ENCODE measurements at places on chromosomes 5 and 9. TPM values are rescaled to one million over a fixed set of nuclear protein-coding genes. Genes with fewer than 3 reads are reported as not detected.

CKMT2 gene
- total RNA-seq, result 1.8 TPM

MEIKIN gene
- not detected for total RNA-seq

GRCh38 chr9:33697171-33697570 lies 98.2 kb upstream of the PRSS3 start:
- DNase-seq, result no peak
- no peaks in the 10 kb centered on the region for H3K36me3 ChIP-seq
- no peak overlapping the region for H3K4me3 ChIP-seq

DNA sequence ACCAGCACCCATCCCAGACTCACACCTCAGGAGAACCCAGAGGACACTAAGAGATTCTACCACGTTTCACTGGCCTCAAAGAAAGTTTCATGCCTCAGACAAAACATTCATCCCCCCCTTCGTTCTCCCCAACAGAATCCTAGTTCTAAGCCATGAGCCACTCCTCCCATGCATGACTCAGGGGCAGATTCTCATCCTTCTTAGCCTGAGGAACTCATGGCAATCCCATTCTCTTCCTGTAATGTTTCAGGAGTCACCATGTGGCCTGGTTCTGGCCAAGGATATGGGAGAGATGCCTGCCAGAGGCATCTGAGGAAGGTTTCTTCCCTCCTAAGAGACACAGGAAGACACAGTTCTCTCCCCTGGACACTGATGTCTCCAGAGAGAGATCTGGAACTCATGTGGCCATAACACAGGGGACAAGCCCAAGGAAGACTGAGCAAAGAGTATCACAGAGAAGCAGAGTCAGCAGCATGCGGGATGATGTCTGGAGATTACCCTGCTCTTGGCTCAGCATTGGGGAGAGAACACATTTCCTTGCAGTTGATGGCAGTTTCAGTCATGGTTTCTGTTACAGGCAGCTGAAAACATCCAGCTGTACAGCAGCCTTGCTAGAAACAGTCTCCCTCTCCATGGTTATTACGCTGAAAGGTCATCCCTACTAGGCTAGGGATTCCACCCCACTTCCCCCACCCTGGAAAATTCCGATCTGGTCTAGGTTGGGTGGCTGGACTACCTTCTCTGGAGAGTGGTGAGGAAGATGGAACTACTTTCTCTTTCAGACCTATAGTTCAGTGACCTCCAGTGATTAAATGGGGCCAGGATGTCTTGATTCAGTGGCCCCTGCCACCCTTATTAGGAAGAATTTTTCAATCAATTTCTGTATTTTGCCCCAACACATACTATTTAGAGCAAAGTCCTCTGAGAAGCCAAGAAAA lies 115.4 kb downstream of the ZNF608 start:
- no peak overlapping the region for H3K4me3 ChIP-seq
- no peaks in the 10 kb centered on the region for H3K36me3 ChIP-seq
- peaks cover 8% of the 10 kb centered on the region for H3K4me1 ChIP-seq
- H3K27ac ChIP-seq, result no peak overlapping the region

DNA sequence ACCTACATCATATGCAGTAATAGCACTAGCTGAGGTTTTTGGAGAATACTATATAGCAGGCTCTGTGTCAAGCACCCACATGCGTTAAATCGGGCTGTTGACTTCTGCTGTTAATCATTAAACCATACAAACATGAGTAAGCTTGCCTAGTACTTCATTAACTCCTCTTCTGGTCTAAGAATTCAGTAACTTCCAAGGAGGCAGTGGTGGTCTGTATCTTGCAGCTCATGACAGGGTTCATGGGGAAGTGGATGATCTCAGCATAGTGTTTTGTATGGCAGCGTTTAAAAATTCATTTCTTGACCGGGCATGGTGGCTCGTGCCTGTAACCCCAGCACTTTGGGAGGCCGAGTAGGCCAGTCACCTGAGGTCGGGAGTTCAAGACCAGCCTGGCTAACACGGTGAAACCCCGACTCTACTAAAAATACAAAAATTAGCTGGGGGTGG lies at the start of gene HAVCR1:
Gene HAVCR1, minus strand, starts transcription at position 24 of the 447 bp plus-strand sequence. CDS start 1,173 bp downstream, outside the sequence.
- H3K4me3 ChIP-seq, result no peak within 1 kb of the TSS
- no peaks in the 10 kb centered on the region for H3K36me3 ChIP-seq
- DNase-seq, result no peak
- no peaks in the 10 kb centered on the region for H3K4me1 ChIP-seq

DNA sequence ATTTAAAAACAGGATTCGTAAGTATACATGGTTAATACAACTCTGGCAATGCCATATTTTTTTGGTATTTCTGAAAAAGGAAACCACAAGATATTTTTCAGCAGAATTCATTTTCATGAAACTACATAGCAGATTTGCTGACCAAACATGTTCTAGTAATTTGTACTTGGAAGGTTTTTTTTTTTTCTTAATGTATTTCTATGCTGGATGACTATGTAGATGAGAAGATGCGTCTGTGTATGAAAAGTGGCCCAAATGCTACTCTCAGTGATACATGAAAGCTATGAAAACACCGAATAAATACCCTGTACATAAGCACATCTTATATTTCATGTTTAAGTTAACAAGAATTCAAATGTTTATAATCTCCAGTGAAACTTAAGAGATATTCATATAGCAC lies 400.9 kb upstream of the CYLC2 start:
- no peaks in the 10 kb centered on the region for H3K4me1 ChIP-seq
- no peak for DNase-seq
- no peak overlapping the region for H3K4me3 ChIP-seq

Measured in tibial nerve (tissue), 4 donors.